ENCODE measurements at places on chromosomes 1 and 21. TPM values are rescaled to one million over a fixed set of nuclear protein-coding genes. Genes with fewer than 3 reads are reported as not detected.
A peak's percentile ranks its signal among the peaks of the same experiment; 100 is the strongest.

CELA3B gene
- not detected for total RNA-seq

SYPL2 gene
- total RNA-seq: not detected

GRCh38 chr1:24085546-24085945 is 26.4 kb downstream of the MYOM3 start:
- no peak for DNase-seq

DNA sequence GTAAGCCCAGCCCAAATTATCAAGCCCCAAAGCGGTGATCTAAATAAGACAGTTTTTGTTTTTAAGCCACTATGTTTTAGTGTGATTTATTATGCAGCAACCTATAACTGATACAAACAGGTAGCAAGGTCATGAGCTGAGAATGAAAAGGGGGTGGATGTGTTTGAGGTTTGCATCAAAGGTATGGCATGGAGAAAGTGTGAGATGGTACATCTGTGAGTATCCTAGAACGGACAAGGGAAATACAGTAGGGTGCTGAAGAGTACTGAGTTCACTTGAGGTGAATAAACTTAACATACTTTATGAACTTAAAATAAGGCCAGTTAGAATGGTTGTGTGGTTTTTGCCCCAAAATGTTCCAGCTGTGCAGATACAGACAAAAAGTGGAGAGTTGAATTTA is 286.0 kb upstream of the B3GALT2 start:
- DNase-seq: no peak

DNA sequence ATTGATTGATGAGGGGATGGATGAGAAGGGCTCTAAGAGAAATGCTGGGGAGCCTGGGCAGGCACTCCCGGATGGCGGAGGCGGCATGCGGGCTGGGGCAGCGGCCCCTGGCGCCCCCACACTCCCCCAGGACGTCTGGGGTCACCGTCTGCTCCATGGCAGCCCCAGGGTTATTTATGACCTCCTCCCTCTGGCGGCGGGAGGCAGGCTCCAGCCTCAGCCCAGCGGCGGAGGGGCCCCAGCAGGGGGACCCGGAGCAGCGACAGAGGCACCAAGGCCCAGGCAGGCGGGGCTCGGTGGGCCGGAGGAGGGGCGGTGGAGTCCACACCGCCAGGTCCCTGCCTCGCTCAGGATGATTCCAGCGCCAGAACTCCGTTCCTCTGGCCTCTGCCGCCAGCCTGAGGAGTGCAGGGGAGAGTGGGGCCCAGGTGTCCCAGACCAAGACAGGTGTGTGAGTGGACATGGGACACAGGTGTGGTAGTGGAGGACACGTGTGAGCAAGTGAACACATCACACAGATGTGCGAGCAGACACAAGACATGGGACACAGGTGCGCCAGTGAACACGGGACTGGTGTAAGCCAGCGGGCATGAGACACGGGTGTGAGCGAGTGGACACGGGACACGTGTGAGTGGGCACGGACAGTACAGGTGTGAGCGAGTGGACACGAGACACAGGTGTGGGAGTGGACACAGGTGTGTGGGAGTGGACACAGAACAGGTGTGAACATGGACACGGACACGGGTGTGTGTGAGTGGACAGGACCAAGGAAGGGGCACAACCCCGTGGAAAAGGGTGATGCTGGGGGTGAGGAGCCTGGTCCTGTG is 2.5 kb upstream of the SAMD11 start:
- DNase-seq: peak; percentile 93

Measured in neural progenitor cell (in vitro differentiated cells).